Muscle of leg (tissue), 16 donors: ENCODE measurements at places on chromosomes 5 and 9. TPM values are rescaled to one million over a fixed set of nuclear protein-coding genes. Genes with fewer than 3 reads are reported as not detected.

- no peak for DNase-seq
These were observed 4.6 kb upstream of the AGTPBP1 start for GRCh38 chr9:85746309-85746708.

DNA sequence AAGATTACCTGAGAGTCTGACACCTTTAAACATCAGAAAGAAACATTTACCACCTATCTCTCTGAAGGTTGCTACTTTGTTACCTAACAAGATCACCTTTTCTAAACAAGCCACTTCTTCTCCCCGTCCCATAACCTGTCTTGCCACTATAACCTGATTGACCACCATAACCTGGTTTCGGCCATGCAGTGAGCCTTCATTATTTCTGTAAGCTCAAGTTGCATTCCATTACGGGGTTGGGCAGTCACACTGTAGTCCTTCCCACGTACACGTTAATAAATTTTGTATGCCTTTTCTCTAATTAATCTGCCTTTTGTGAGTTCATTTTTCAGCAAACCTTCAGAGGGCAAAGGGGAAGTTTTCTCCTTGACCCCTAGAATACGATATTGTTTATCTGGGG, 28.0 kb upstream of the CCNG1 start:
- no peak for DNase-seq

DNA sequence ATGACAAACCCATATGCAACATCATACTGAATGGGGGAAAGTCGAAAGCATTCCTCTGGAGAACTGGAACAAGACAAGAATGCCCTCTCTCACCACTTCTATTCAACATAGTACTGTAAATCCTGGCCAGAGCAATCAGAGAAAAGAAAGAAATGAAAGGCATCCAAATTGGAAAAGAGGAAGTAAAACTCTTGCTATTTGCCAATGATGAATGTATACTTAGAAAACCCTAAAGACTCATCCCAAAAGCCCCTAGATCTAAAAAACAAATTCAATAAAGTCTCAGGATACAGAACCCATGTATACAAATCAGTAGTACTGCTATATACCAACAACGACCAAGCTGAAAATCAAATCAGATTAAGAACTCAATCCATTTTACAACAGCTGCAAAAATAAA, 66.9 kb downstream of the SPATA31C2 start:
- no peak for DNase-seq

DNA sequence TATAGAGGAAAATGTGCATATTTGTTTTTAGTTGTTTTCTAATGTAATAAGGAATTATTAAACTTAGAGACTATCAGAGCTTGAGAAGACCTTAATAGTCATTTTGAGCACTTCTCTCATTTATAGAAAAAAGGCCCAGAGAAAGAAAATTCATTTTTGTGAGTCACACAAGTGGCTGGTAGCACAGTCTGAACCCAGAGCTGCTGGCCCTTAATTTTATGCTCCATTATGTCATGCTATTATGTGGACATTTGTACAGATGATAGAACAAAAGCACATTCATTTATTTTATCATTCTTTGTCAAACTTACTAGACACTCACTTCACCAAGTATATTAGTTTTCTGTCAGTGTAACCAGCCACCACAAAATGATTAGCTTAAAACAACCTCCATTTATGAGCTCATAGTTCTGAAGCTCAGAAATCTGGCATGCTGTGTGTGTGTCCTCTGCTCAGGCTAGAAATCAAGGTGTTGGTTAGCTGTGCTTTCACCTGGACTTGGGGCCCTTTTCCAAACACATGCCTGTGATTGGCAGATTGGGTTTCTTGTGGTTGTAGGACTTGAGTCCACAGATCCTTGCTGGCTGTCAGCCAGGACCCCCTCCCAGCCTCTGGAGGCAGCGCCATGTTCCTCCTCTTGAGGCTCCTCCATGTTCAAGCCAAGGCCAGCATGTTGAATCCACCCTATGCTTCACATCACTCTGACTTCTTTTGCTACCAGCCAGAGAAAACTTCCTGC, 188.9 kb downstream of the ARHGAP26 start:
- no peak for DNase-seq

- DNase-seq: no peak
These were observed 72.8 kb downstream of the SLF1 start for GRCh38 chr5:94691291-94691690.

- DNase-seq: peak; percentile 68
These were observed 3.7 kb downstream of the TLN1 start for GRCh38 chr9:35728041-35728971.

GRCh38 chr9:34252670-34253459, 74.0 kb downstream of the UBAP1 start:
- DNase-seq: peak; percentile 67

DNA sequence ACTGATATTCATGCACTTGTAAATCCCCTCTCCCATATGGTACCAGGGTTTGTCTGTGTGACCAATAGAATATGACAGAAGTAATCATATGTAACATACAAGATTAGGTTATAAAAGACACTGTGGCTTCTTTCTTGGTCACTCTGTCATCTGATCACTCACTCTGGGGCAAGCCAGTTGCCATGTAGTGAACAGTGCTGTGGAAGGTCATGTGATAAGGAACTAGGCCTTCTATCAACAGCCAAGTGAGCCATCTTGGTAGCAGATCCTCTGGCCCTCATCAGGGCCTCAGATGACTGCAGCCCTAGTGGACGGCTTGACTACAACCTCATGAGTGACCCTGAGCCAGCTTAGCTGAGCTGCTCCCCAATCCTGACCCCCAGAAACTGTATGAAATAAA, 30.0 kb upstream of the MATR3 start:
- DNase-seq: no peak

- DNase-seq: no peak
These were observed 70.0 kb upstream of the NR3C1 start for GRCh38 chr5:143473481-143473880.

DNA sequence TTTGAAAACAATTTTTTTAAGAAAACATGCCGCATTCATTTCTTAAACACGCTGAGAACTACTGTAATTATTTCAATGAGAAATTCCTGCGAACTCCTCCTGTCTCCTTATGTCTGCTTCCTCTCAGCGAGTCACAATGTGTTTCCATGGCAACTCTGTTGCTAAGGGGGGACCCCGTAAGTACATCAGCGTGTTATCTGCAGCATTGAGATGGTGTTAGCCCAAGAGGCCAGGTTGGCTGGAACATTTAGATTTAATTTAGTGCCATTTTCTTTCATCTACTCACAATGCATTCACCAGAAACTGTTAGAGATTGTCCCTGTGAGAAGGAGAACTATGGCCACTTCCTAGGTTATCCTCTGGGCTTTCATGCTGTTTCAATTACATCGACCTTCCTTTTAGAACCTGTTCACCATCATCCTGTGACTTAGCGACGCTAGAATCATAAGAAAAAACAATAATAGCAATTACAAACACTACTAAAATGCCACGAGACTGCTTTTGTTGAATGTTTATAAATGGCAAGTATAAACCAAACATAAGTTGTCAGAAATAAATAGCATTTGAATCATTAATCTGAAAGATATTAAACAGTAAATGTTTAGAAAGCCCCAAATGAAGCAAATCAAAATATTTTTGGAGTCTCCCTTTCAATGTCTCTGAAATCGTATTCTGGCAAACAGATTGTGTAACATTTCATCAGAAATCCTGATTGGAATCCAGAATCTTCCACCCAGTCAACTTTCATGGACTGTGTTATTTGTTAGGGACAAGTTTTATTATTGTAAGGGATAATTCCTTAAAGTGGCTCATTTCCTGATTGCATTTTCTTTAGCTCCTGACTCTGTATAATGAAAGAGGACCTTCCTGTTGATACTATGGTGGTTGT, 39.7 kb upstream of the SHC3 start:
- peak; percentile 14 for DNase-seq

DNA sequence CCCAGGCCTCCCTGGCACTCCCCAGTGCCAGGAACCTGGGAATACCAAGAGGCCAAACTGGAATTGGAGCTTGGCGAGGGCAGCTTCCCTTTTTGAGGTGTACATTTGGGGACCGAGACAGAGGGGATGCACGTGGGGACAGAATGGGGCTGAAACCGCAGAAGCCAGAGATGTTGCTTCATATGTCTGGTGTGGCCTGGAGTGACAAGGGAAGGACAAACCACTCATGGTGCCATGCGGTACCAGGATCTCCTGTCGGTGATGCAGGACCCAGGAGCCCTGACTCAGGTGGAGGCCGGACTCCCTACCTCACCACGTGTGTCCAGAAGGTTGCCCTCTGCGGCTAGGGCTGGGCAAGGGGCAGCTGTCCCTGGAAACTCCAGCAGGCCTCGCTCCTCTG, 4.0 kb upstream of the CSF2 start:
- no peak for DNase-seq

DNA sequence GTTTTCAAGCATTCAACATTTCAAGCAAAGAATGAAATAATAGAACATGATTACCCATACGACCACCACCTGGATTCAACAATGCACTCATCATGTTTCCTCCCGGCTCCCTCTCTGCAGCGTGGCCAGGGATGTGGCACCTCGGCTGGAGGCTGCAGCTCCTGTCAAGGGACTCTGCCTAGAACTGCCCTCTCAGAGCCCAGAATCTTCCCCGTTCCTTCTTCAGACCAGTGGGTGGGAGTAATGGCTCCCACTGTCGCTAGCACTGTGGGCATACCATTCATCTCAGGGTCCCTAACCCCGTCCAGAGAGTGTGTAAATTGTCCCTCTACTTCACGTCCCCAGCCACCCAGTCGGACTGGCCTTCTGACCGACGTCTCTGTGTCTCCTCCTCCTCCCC, 118.6 kb upstream of the COL5A1 start:
- DNase-seq: no peak

- DNase-seq: no peak
These were observed 549.9 kb upstream of the CYLC2 start for GRCh38 chr9:102445181-102445747.

The SLC6A18 gene
- total RNA-seq: not detected

The RECK gene
- 15.3 TPM for total RNA-seq

The SPATA31D4 gene
- not detected for total RNA-seq

The RAD23B gene
- 62.5 TPM for total RNA-seq

The MARCOL gene
- not detected for total RNA-seq
